Stimulated activated CD4-positive, alpha-beta T cell treated with anti-CD3 and anti-CD28 coated beads, TNF-alpha, amount 100 ng/mL, for 4 hours (primary cell): ENCODE measurements at places on chromosomes 3 and 15.

DNA sequence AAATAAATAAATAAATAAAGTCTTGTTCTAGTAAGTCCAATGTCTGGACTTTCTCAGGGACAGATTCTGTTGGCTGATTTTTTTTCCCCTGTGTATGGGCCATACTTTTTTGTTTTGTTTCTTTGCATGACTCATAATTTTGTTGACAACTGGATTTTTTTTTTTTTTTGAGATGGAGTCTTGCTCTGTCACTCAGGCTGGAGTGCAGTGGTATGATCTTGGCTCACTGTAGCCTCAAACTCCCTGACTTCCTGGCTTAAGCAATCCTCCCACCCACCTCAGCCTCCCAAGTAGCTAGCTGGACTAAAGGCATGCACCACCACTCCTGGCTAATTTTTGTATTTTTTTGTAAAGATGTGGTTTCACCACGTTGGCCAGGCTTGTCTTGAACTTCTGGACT is 38.9 kb downstream of the TICRR start:
- DNase-seq, result no peak

DNA sequence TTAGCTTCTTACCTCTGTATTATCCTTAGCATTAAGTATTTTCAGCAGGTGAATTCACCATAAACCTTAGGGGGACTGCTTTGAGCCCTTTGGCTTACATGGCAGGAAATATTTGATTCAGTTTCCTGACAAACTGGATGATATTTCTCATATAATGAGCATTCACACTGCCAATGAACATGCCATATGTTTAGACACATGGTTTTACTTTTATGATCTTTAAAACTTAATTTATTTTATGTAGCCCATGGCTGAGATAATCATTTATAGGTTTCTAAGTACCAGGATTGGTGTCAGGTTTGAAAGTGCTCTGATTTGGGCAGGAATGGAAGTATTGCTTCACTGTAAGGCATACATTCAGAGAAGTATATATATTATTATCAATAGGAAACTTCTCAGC is 319.1 kb downstream of the ZPLD1 start:
- no peak for DNase-seq

GRCh38 chr15:60975952-60976351 is 253.2 kb downstream of the RORA start:
- DNase-seq, result no peak

DNA sequence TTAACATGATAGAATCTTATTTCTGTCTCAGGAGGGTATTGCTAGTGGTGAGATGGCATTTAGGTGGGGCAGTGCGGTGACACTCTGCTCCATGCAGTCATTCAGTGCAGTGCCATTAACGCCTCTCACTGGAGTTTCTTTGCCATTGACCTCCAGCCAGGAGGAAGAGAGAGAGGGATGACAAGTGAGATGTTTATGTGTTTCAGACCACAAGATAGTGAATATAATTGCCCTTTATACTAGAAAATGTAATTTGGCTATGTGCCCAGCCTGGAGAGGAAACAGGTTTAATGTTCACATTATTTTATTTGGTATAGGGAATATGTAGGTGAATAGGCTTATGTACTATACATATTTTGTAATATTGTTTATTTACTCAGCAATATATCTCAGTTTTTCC is 84.5 kb downstream of the ZIC1 start:
- no peak for DNase-seq
